Skin of body (tissue), 3 donors: ENCODE measurements at places on chromosomes 4 and X.

DNA sequence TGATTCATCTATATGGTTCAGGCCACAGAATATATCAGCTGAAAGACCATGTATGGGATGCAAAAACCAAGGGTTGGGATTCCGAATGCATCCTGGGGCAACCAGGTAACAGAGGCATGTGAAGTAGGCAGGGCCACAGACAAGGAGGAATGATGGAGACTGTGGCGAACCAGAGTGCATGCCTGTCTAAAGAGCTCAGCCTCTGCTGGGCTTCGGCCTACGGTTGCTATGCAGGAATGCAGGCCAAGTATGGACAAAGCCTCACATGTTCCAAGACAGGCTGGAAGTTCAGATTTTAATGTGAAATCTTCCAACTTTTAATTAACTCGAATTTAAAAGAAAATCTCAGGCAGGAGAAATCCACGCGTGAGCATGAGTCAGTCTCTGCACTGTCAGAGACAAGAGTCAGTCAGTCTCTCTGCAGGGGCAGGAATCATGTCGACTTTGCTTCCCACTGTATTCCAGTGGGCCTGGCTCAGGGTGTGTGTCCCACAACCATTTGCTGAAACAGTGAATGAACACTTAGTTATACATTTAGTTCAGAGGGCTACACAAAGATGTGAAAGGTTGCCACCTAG is 344.4 kb downstream of the UNC5C start:
- DNase-seq: no peak

DNA sequence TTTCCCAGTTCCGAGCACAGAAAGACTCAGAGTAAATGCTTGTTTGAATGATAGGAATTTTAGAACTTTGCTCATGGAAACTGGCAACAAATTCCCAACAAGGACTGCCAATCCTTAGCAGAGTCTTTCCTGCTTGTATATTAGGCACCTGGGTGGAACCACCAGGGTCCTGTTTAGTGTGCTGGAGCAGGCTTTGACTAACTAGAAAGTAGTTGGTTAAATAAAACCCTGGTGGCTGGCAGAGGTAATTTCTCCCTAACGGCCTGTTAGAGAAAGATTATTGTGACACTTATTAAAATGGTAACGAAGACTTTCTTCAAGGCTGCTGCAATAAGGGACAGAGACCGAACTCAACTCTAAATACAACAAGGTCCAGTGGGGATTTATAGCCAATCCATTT is 103.6 kb upstream of the TEX13D start:
- no peak for DNase-seq

GRCh38 chrX:30488092-30488491 is 89.5 kb downstream of the TASL start:
- no peak for DNase-seq

DNA sequence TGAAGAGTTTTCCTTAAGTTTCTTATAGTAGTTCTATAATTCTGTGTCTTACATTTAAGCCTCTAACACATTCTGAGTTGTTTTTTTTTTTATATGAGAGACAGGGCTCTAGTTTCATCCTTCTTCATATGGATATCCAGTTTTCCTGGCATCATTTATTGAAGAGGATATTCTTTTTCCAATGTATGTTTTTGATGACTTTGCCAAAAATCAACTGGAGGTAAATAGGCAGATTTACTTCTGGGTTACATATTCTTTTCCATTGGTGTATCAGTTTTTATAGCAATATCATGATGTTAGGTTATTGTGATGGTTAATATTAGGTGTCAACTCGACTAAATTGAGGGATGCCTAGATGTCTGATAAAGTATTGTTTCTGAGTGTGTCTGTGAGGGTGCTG is 650.7 kb upstream of the GRID2 start:
- no peak for DNase-seq

DNA sequence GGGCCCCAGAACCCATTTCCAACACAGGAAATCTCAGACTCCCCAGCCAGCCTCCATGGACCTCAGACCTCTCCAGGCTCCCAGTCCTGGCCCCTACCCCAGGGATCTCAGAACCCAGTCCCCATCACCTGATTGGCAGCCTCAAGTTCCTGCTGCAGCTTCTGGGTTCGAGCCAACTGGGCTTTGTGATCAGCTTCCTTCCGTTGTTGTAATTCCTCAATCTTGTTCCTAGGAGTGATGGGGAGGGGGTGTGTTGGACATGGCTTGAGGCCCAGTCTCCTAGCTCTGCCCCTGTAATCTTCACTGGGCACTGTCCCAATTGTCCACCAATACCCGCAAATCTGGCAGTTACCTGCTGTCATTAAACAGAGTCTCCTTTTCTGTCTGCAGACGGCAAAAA is 12.6 kb downstream of the GRIPAP1 start:
- DNase-seq: no peak

DNA sequence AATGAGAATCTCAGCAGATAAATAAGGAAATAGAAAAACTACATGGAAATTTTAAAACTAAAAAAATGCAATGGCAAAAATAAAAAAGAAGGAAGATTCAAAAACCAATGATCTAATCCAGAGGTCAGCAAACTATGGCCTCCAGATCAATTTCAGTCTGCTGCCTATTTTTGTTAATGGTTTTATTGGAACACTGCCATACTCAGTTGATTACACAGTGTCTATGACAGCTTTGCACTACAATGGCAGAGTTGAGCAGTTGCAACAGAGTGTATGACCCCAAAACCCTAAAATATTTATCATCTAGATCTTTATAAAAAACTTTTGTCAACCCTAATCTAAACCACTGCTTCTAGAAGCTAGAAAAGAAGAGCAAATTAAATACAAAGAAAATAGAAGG is 170.3 kb downstream of the RAB28 start:
- DNase-seq: no peak

DNA sequence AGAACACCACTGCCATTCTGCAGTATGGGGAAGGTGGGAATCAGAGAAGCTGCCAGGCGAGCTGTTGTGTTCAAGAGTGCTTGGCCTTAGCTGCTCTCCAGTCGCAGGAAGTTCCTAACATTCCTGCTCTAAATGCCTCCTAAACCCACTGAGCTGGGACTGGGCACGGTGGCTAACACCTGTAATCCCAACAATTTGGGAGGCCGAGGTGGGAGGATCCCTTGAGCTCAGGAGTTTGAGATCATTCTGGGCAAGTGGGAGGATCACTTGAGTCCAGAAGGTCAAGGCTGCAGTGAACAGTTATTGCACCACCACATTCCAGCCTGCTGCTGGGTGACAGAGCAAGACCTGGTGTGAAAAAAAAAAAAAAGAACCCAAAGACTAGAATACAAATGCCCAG is 690.3 kb upstream of the FAM241A start:
- no peak for DNase-seq

DNA sequence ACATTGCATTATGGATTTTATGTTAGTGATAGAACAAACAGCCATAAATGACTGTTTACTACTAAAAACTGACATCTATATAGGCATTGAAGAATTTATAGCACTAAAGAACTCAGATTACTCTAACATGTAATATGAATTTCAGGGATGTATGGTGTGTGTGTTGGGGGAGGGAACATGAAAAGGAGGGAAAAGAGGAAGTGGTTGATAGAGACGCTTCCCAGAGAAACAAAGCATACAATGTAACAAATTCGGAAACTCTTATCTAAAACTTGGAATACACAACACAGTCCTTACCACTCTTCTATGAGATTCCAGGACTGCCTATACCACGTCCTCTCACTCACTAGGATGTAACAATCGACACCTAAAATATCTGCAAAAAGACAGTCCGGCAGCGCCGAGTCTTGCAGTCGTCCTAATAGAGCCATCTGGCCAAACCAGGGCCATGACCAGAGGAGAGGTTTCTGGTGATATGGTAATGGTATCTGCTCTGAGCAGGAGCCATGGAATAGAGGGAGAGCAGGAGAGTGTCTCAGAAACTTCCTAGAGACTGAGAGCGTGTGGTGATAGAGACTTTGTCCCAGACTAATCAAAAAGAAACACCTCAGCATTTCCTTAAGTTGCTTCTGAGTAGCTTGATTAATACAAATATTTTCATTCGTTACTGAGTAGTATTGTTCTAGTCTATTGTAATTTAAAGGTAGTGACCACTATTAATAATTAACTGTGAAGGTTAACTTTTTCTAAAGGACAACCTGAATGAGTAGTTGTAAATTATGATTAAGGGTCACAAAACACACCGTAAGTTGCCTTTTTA is 251.9 kb upstream of the ETNPPL start:
- no peak for DNase-seq

DNA sequence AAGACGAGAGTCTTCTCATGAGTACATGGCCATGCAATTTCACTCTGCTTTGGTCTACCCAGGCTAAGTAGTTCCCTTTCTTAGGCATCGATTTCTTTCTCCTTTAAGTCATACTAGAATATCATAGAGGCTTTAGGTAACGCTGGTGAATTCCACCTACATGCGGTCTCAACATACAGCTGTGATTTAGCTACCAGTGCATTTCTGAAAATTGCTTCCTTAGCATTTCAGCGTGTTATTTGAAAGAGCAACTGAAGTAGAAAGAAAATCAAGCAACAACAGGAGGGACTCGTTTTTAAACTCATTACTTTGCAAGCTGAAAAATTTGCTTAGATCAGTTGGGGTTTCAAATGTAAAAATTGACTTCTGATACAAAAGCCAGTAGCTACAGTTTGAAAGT is 48.1 kb upstream of the RASGEF1B start:
- no peak for DNase-seq

DNA sequence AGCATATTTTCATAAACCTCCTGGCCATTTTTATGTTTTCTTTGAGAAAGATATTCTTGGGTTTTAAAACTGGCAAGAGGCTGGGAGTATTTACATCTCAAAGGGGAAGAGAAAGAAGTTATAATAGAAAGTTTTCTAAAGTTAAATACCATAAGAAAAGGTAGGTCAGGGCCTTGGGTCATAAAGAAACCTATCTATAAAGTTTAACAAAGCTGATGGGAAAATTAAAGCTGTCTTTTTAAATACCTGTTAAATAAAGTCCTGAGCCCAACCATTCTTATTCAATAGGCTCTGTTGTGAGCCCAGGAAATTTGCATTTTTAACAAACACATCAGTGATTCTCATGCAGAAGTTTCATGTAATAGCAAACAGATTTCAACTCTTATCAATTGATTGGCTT is 451.8 kb upstream of the INTU start:
- DNase-seq: no peak

DNA sequence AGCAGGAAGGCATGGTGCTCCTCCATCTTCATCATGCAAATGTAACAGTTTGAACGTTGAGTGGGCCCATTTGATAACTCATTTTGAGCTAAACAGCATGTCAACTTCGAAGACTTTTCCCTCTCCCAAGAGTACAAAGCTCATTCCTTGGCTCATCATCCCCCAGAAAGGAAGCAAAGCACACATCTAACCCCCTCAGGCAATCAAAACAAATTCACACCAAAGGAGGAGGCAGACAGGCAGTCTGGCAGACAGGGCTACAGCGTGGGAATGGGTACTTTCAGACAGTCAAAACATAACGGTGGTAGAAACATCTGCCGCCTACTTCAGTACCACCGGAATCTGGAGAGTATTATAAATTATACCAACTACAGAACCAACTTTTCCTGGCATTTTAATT is 81.7 kb downstream of the PCDH19 start:
- DNase-seq: no peak

DNA sequence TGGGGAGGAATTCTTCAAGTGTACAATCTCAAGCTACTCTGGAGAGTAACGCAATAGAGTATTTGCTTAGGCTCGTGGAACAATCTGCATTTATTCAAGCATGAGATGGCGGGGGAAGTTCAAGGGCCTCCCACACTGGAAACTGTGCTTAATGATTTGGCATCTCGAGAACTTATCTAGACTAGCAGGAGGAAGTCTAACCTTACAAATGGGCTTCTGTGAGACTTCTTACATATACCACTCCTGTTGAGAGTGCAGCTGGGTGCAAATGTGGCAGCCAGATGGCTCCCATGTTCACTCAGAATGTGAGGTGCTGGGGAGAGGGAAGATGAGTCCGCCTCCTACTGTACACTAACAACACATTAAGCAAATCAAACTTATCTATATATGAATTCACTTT is 29.3 kb upstream of the PTPN13 start:
- peak; percentile 12 for DNase-seq

DNA sequence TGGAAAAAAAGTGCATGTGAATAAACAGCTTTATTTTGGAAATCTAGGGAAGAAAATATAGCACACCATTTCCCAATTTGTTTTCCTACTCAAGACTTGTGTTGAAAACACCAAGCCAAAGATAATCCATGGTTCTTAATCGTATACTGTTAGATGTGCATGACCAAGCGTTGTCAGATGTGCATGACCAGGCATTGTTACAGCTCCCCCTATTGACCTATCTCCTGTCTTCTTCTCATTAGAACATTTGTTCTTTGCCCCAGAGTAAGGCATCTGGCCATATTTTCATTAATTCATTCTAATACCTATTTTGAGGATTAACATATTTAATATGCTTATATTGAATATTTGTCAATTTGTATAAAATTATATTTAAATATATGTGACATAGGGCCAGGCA is 14.4 kb upstream of the VCX start:
- DNase-seq: no peak

- no peak for DNase-seq
These were observed 70.9 kb upstream of the UGT2B7 start for GRCh38 chr4:69025191-69025998.

GRCh38 chrX:154485150-154486051 is 1.0 kb downstream of the UBL4A start:
- DNase-seq: no peak

GRCh38 chr4:139085141-139085540 is 69.6 kb downstream of the NOCT start:
- peak; percentile 21 for DNase-seq

DNA sequence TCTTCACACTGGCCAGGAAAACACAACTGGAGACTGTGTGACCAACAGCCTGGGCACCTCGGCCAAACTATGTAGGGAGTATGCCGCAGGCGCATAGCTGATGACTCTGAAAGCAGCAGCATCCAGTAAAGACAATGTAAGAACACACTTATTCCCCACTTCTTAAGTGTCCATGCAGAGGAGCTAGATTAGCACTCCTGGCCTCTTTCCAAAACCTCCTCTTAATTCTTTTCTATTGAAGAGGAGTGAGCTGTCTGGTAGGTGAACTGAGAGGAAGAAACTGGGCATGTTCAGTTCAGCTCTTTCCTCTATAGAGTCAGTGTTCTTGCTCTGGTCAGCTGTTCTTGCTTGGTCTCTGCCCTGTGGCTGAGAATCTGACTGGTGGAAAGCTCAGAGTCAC is 21.1 kb downstream of the NMU start:
- no peak for DNase-seq

DNA sequence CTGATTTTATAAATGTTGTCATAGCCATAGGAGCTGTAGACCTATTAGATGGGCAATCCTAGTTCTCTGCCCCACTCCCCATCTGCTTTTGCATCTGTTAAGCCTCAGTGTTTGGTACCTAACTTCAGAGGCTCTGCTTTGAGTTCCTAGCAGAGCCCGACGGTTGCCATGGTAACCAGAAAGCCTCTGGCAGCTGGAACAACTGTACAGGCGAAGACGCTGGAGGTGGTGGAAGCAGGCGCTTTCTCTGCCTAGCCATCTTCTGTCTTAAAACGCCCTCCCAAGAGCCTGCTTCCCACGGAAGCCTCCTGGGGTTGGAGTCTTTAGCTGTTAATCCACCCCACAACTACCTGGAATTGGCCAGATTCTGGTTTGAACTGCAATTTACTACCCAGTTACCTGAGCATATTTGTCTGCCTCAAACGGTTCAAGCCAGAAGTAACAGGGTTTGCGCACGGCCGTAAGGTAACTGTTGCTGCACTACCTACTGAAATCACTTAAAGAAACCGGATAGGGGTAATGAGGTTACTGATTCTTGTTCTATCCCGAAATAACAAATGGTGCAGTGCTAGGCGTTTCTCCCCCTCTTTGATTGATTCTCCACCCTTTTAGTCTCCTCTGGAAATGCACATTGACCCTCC is 1.0 kb upstream of the GABRG1 start:
- no peak for DNase-seq
